ENCODE measurements at places on chromosomes 4 and X.

DNA sequence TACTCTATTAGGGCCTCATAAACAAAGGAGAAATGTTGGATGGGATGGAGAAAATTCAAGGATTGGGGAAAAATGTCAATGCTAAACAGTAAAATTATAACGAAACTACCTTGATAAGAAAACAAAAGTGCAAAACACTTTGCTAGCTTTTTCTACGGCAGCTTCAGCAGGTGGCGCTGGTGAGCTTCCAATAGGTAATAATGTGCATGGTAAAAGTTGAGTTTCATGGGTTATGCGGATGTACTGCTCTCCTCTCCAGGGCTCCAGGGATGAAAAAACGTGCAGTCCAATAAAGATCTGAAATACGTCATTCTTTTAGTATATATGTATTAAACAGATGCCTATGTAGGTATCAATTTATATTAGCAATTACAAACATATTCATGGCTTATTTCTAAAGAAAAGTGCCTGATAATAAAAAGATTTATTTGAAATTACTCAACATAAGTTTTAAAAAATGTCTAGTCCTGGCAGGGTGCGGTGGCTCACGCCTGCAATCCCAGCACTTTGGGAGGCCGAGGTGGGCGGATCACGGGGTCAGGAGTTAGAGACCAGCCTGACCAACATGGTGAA lies 239.6 kb downstream of the GRXCR1 start:
- H3K4me1 ChIP-seq, result no peaks in the 10 kb centered on the region
- DNase-seq, result no peak
- no peak overlapping the region for H3K27ac ChIP-seq
- H3K27me3 ChIP-seq, result no peaks in the 10 kb centered on the region
- no peaks in the 10 kb centered on the region for H3K36me3 ChIP-seq

DNA sequence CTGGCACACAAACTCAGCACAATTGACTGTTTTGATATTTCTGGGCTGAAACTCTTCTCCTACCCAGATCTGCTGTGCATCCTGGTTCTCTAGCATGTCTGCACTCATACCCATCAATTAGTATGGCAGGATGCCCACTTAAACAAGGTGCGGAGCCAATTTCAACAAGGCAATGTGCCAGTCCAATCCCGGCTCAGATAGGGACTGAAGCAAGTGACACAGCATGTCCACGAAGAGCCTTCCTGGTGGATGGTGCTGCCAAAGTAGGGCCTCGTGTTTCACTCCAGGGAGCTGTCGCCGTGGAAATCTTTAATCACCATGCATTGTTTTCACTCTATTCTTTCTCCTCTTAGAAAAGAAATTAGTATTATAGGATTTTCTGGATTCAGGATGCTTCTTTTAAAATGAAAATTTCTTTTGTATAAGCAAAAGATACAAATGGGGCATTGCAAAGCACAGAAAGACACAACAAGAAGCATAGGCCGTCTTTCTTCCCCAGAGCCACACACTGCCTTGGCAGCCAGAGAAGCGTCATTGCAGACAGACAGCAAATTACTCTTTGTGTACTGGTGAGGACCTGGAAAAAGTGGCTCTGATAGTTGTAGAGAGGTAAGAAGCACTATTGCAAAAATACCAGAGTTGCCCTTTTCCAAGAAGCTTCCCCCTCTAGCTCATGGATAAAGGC lies 40.6 kb upstream of the LSM6 start:
- H3K4me3 ChIP-seq, result no peak overlapping the region
- H3K27ac ChIP-seq, result no peak overlapping the region
- peaks cover 9% of the 10 kb centered on the region for H3K4me1 ChIP-seq
- no peaks in the 10 kb centered on the region for H3K36me3 ChIP-seq
- H3K27me3 ChIP-seq, result no peaks in the 10 kb centered on the region

GRCh38 chr4:124018383-124019317 lies 622.1 kb downstream of the SPRY1 start:
- H3K36me3 ChIP-seq, result no peaks in the 10 kb centered on the region
- H3K4me1 ChIP-seq, result peaks cover 24% of the 10 kb centered on the region
- no peaks in the 10 kb centered on the region for H3K27me3 ChIP-seq
- peak; percentile 77 for DNase-seq
- H3K27ac ChIP-seq, result peak overlapping the region; percentile 39
- no peak overlapping the region for H3K4me3 ChIP-seq

DNA sequence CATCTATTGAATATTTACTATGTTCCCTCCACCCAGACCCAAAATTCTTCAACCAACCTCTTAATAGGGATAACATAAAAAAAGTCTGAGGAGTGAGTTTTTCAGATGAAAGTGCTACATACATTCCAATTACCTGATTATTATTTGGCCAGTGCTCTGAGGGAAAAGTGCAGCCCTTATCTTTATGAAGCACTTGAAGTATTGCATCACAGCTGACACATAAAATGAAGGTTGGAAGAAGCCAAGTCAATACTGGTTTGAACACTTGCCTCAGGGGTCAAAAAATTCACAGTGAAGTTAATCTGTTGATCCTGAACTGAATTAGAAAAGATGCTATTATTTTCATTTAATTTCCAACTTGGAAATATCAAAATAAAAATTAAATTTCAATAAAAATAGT lies 498.9 kb downstream of the INPP4B start:
- no peaks in the 10 kb centered on the region for H3K27me3 ChIP-seq
- no peaks in the 10 kb centered on the region for H3K4me1 ChIP-seq
- H3K4me3 ChIP-seq, result no peak overlapping the region
- H3K27ac ChIP-seq, result no peak overlapping the region

GRCh38 chrX:7133050-7133440 lies 14.5 kb upstream of the STS start:
- no peak overlapping the region for H3K27ac ChIP-seq
- H3K4me3 ChIP-seq, result no peak overlapping the region
- no peak for DNase-seq
- no peaks in the 10 kb centered on the region for H3K4me1 ChIP-seq
- no peaks in the 10 kb centered on the region for H3K36me3 ChIP-seq
- no peaks in the 10 kb centered on the region for H3K27me3 ChIP-seq

GRCh38 chrX:132592880-132593279 lies 104.0 kb upstream of the MBNL3 start:
- no peak overlapping the region for H3K27ac ChIP-seq
- H3K4me1 ChIP-seq, result no peaks in the 10 kb centered on the region
- no peak for DNase-seq
- H3K4me3 ChIP-seq, result no peak overlapping the region
- no peaks in the 10 kb centered on the region for H3K27me3 ChIP-seq
